ENCODE measurements at places on chromosomes 3 and 15. TPM values are rescaled to one million over a fixed set of nuclear protein-coding genes. Genes with fewer than 3 reads are reported as not detected.

- no peak overlapping the region for H3K4me3 ChIP-seq
- peaks cover 24% of the 10 kb centered on the region for H3K27me3 ChIP-seq
- H3K4me1 ChIP-seq = no peaks in the 10 kb centered on the region
- no peak for DNase-seq
Observed at GRCh38 chr3:184685646-184686045, 26.2 kb downstream of the MAGEF1 start.

EMC7 gene
- total RNA-seq = 43.0 TPM

GRCh38 chr3:48558493-48559134, 2.0 kb upstream of the PFKFB4 start:
- peaks cover 22% of the 10 kb centered on the region for H3K4me1 ChIP-seq
- no peak for DNase-seq
- H3K27me3 ChIP-seq = peaks cover 9% of the 10 kb centered on the region
- no peaks in the 10 kb centered on the region for H3K36me3 ChIP-seq
- H3K27ac ChIP-seq = peak overlapping the region; percentile 45
- H3K4me3 ChIP-seq = peak overlapping the region; percentile 78

SLC12A1 gene
- total RNA-seq = not detected

DNA sequence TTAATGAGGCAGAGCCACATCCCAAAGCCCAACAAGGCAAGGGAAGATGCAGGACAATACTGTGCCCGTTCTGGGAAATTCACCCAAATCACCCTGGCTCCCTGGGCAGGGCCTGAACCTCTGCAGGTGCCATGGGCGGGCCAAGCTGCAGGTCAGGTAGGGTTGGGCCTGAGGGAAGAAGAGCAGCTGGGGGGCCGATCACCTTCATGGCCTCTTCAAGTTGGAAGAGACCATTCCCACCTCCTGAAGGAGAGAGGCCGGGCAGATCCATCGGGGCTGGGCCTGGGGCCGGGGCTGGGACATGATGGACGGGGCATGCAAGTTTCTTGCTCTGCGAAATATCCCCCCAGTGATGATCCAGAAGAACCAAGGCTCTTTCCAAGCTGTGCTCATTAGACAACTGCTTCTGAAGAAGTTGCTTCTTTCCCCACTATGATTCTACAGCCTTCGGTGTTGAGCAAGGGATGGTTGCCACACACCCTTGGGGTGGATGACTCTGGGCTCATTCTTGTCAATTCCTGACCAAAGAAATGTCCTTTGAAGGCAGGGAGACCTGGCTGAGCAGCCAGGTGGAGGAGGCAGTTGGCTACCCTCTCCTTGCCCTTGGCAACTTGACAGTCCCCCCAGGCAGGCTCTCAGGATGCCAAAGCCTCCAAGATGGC, 38.2 kb downstream of the KLHL25 start:
- H3K27me3 ChIP-seq = no peaks in the 10 kb centered on the region
- no peaks in the 10 kb centered on the region for H3K36me3 ChIP-seq
- H3K27ac ChIP-seq = no peak overlapping the region
- peaks cover 11% of the 10 kb centered on the region for H3K4me1 ChIP-seq
- no peak overlapping the region for H3K4me3 ChIP-seq
- no peak for DNase-seq

DNA sequence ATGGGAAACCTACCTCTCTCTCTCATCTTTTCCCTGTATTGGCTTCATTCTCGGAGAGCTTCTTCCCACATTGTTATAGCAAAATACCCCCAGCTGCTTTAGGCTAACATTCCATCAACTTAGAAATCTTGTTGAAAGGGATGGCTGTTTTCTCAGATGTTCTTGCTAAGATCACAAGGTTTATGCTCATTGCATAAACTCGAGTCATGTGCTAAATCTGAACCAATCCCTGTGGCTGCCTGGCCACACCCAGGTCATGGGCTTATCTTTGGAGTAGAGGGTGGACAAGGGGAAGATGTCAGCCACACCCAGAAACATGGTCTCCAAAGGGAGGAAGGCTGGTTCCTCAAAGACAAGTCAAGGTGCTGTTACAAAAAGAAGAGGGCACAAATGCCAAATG, 150.6 kb upstream of the UMPS start:
- H3K4me1 ChIP-seq = peaks cover 7% of the 10 kb centered on the region
- H3K27me3 ChIP-seq = peaks cover 33% of the 10 kb centered on the region
- H3K36me3 ChIP-seq = no peaks in the 10 kb centered on the region
- no peak overlapping the region for H3K4me3 ChIP-seq

SLC51A gene
- total RNA-seq = not detected

DNA sequence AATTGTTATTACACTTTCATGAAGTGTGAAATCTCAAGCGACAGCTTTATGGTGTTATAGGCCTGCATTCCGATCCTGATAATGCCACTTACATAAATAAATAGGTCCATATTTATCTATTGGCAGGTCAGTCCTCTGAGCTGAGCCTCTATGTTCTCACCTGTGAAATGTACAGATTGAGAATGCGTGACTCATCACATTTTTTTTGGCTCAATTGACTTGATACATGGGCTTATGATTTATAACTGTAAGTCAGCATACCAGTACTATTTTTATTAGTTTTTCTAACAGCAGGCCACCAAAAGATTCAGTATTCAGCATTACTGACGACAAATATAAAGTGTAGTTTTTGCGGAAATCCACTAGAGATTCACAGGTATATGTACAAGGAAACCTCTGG, 344.4 kb downstream of the ROBO1 start:
- no peak for DNase-seq
- no peak overlapping the region for H3K27ac ChIP-seq
- H3K4me1 ChIP-seq = no peaks in the 10 kb centered on the region
- no peaks in the 10 kb centered on the region for H3K36me3 ChIP-seq
- H3K4me3 ChIP-seq = no peak overlapping the region

PHLDB2 gene
- total RNA-seq = 24.4 TPM

DNA sequence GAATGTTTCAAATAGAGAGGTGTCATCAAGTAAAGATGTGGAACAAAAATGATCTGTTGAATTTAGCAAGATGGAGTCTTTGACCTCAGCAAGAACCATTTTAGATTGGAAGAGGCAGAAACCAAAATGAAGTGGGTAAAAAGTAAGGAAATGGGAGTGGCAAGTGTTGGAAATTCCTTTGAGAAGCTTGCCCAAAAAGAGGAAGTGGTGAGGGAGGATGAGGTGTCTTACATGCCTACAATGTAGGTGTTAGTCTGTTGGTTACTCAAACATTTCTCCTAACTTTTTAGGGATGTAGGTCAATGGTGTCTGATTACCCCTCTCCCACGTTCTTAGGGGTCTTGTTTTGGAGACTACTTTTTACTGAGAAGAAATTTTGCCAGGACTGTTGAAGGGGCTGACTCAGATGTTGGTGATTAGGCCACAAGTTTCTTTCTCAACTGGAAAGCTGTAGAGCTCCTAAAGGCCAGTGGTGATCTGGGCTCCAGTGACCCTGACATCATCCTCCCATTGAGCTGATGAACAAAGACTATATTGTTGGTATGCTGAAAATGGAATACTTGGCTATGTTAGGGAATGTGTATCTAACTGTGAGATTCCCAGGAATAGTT, 5.1 kb downstream of the PPP2R3A start:
- H3K27me3 ChIP-seq = peaks cover 36% of the 10 kb centered on the region
- no peak overlapping the region for H3K27ac ChIP-seq
- H3K4me1 ChIP-seq = no peaks in the 10 kb centered on the region
- H3K4me3 ChIP-seq = no peak overlapping the region

TUSC7 gene
- not detected for total RNA-seq

AGTR1 gene
- not detected for total RNA-seq

MTFMT gene
- 8.6 TPM for total RNA-seq

GRCh38 chr3:121835465-121835801, 424 bp downstream of the EAF2 start:
- H3K27ac ChIP-seq = peak overlapping the region; percentile 99
- H3K36me3 ChIP-seq = peaks cover 3% of the 10 kb centered on the region
- peak overlapping the region; percentile 99 for H3K4me3 ChIP-seq
- no peaks in the 10 kb centered on the region for H3K27me3 ChIP-seq

DNA sequence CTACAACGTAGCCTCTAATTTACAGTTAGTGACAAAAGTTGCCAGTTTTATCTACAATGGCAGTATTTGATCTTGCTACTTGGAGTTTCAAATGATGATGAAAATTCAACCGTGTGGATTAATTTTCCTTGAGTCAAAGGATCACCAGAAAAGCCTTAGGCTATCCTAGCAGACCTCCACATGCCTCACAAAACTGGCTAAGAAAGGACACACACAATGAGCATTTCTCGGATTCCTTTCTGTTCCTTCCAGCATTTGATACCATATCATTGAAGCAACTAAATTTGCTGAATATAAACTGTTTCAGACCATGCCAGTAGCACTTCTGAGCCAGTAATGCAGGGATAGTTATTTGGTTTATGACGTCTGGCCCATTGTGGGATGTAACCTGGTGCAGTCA, 587.4 kb upstream of the MDFIC2 start:
- H3K4me1 ChIP-seq = no peaks in the 10 kb centered on the region
- H3K27ac ChIP-seq = no peak overlapping the region
- no peak for DNase-seq
- H3K4me3 ChIP-seq = no peak overlapping the region
- H3K36me3 ChIP-seq = no peaks in the 10 kb centered on the region
- H3K27me3 ChIP-seq = peaks cover 31% of the 10 kb centered on the region

- no peaks in the 10 kb centered on the region for H3K27me3 ChIP-seq
- peak overlapping the region; percentile 95 for H3K4me3 ChIP-seq
- H3K4me1 ChIP-seq = peaks cover 51% of the 10 kb centered on the region
- H3K27ac ChIP-seq = peak overlapping the region; percentile 92
- H3K36me3 ChIP-seq = peaks cover 3% of the 10 kb centered on the region
- no peak for DNase-seq
Observed at GRCh38 chr15:64703632-64703959, 71.8 kb downstream of the RBPMS2 start.

DNA sequence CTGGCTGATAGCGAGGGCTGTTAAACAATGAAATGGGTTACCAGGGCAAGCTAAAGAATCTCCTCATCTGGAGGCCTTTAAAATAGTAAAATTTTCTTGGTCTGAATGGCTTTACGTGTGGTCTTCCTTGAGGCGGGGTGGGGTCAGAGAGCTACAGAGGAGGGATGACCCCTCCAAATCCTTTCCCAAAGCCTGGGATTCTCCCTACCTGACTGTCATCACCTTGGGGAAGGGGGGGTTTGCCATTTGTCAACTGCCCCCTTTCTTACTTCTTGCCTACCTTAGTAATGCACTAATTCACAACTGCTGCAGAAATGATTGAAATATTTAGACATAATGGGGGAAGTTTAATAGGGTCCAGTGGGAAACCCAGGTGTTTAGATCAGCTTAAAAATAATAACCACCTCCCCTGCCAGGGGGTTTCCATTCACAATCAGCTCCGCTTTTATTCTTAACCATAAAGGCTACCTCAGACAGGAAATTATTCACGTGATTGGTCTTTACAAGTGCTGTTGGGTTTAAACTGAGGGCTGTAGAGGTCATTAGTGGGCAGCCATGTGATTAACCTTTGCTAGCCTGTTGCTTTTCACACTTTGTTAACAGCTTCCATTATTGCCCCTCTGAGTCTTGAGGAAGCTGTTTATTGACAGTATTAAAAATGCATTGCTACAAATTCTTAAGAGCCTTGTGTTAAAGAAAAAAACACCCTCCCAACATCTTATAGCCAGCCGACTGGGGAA, 276.5 kb upstream of the ATP11B start:
- H3K27me3 ChIP-seq = no peaks in the 10 kb centered on the region
- no peak overlapping the region for H3K4me3 ChIP-seq
- H3K4me1 ChIP-seq = no peaks in the 10 kb centered on the region
- no peak overlapping the region for H3K27ac ChIP-seq
- no peak for DNase-seq

DNA sequence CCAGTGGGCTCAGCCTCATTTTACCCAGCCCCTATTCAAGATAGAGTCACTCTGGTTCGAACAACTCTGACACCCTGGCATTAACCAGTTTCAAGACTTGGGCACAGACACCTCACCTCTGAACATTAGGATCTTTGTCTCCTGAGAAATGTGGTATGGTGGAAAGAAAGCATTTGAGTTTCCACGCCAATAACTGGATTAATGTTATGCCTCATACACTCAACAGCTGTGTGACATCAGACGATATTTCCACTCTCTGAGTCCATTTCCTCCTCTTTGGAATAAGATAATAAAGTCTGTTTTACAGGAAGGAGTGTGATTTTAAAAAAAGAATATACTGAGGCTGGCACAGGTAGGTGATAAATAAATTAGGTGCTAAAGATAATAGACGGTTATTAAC, 121.3 kb upstream of the CHL1 start:
- no peaks in the 10 kb centered on the region for H3K4me1 ChIP-seq
- H3K27ac ChIP-seq = no peak overlapping the region
- H3K4me3 ChIP-seq = no peak overlapping the region
- no peak for DNase-seq
- H3K27me3 ChIP-seq = peaks cover 19% of the 10 kb centered on the region

DNA sequence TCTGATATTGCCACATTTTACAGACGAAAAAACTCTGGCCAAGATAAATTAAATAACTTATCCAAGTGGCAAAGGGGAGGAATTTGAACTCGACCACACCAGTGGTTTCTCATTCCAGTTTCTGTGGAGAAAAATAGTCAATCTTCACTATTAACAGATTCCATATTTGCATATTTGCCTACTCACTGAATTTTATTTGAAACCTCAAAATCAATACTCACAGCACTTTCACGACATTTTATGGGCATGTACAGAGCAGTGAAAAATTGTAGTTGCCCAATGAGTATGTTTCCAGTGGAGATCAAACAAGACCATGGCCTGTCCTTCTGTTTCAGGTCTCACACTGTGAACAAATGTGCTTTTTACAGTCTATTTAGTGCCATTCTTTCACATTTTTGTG, 374.3 kb downstream of the MAGI1 start:
- no peaks in the 10 kb centered on the region for H3K27me3 ChIP-seq
- no peak for DNase-seq
- H3K4me1 ChIP-seq = no peaks in the 10 kb centered on the region
- no peaks in the 10 kb centered on the region for H3K36me3 ChIP-seq

GRCh38 chr3:128095222-128095703, 28.3 kb downstream of the RUVBL1 start:
- H3K27ac ChIP-seq = peak overlapping the region; percentile 47
- peaks cover 10% of the 10 kb centered on the region for H3K36me3 ChIP-seq
- H3K4me1 ChIP-seq = peaks cover 6% of the 10 kb centered on the region
- no peak overlapping the region for H3K4me3 ChIP-seq
- peak; percentile 78 for DNase-seq

FGF12 gene
- total RNA-seq = not detected

GRCh38 chr15:29124581-29125381, 144.8 kb downstream of the NSMCE3 start:
- no peaks in the 10 kb centered on the region for H3K4me1 ChIP-seq
- peaks cover 10% of the 10 kb centered on the region for H3K27me3 ChIP-seq
- no peaks in the 10 kb centered on the region for H3K36me3 ChIP-seq
- no peak for DNase-seq
- no peak overlapping the region for H3K27ac ChIP-seq

GHSR gene
- total RNA-seq = not detected

DNA sequence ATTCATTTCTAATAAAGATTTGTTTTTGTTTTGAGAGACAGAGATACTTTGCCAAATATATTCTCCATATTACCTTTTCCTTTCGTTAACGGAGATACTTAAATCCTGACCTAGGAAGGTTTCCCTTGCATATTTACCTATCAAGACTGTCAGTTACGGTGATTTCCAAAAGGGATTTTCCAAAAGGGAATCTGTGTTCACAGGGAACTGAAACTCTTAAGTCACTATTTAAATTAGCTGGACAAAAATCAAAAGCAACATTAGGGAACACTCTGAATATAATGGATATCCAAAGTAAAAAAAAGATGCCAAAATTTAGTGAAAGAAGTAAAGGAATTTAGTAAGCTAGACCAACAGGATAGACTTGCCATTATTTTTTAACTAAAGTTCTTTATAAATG, 576 bp downstream of the LRRFIP2 start:
- peaks cover 33% of the 10 kb centered on the region for H3K4me1 ChIP-seq
- no peak overlapping the region for H3K4me3 ChIP-seq
- H3K27ac ChIP-seq = peak overlapping the region; percentile 92

Measured in T-helper 17 cell (primary cell).